ENCODE measurements at places on chromosomes 7 and 10.

- no peak for DNase-seq
Observed at GRCh38 chr10:62402508-62402907, 28.3 kb downstream of the ZNF365 start.

GRCh38 chr10:110805292-110805691 lies 66.4 kb upstream of the PDCD4 start:
- no peak for DNase-seq

DNA sequence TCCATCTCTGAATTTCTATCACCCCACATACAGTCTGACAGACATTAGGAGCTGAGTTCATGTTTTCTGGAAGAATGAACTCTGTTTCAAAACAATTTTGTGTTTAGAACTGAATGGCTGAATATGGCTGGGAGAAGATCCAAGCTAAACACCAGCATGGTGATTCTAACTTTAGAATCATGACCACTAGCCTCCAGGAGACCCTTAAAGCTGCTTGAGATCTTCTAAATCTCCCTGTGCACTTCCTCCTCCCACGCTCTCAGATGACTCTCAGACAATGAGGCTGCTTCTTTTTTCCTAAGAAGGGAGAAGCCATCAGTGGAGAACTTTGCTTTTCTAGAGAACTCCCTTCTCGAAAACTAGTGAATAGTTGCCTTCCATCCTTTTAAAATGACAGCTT lies 711.2 kb downstream of the GRID1 start:
- no peak for DNase-seq

GRCh38 chr10:34247560-34247959 lies 567.5 kb downstream of the PARD3 start:
- no peak for DNase-seq
